ENCODE measurements at places on chromosomes 5 and 9. TPM values are rescaled to one million over a fixed set of nuclear protein-coding genes. Genes with fewer than 3 reads are reported as not detected.

The GMCL2 gene
- total RNA-seq, result not detected

The KIF20A gene
- 21.6 TPM for total RNA-seq

The CDH9 gene
- not detected for total RNA-seq

The SELENOP gene
- total RNA-seq, result 2.5 TPM

The PCDHB2 gene
- total RNA-seq, result 4.4 TPM

The CNOT6 gene
- 19.7 TPM for total RNA-seq

The C9orf153 gene
- 0.98 TPM for total RNA-seq

The WNT8A gene
- total RNA-seq, result not detected

The HAVCR2 gene
- 0.33 TPM for total RNA-seq

The WDR38 gene
- total RNA-seq, result not detected

The DMRT2 gene
- total RNA-seq, result not detected

The SLIT3 gene
- 69.2 TPM for total RNA-seq

The UGT3A1 gene
- total RNA-seq, result not detected

The ADRA1B gene
- 0.26 TPM for total RNA-seq

The SLC25A2 gene
- total RNA-seq, result 0.26 TPM

The ARHGEF37 gene
- total RNA-seq, result 7.1 TPM

The SGTB gene
- total RNA-seq, result 26.1 TPM

The MYMK gene
- total RNA-seq, result not detected

The MLANA gene
- not detected for total RNA-seq

The GDA gene
- total RNA-seq, result not detected

The EQTN gene
- not detected for total RNA-seq

The SLC45A2 gene
- 0.17 TPM for total RNA-seq

The NR5A1 gene
- not detected for total RNA-seq

The BHMT2 gene
- 6.4 TPM for total RNA-seq

The CCL27 gene
- 0.17 TPM for total RNA-seq

The TRIM23 gene
- total RNA-seq, result 48.0 TPM

The SGCD gene
- 2.5 TPM for total RNA-seq

The LMAN2 gene
- 488 TPM for total RNA-seq

The SV2C gene
- total RNA-seq, result not detected

The AMBP gene
- total RNA-seq, result not detected

The ANAPC2 gene
- 24.6 TPM for total RNA-seq

The INSL6 gene
- total RNA-seq, result not detected

The MEF2C gene
- 19.5 TPM for total RNA-seq

The ADAMTS12 gene
- total RNA-seq, result 49.7 TPM

The GPR151 gene
- total RNA-seq, result not detected

The PCDHB13 gene
- 0.59 TPM for total RNA-seq

The POLE3 gene
- total RNA-seq, result 24.7 TPM

The TRIO gene
- total RNA-seq, result 329 TPM

The ENHO gene
- total RNA-seq, result 0.13 TPM

The SPIN1 gene
- 128 TPM for total RNA-seq

The ISOC1 gene
- total RNA-seq, result 11.6 TPM

The TOR1B gene
- 55.1 TPM for total RNA-seq

The ZNG1F gene
- 22.7 TPM for total RNA-seq

The OBP2B gene
- total RNA-seq, result not detected

The APC gene
- total RNA-seq, result 83.9 TPM

The PRR7 gene
- total RNA-seq, result 11.4 TPM
